ENCODE measurements at places on chromosomes 3 and 15.

DNA sequence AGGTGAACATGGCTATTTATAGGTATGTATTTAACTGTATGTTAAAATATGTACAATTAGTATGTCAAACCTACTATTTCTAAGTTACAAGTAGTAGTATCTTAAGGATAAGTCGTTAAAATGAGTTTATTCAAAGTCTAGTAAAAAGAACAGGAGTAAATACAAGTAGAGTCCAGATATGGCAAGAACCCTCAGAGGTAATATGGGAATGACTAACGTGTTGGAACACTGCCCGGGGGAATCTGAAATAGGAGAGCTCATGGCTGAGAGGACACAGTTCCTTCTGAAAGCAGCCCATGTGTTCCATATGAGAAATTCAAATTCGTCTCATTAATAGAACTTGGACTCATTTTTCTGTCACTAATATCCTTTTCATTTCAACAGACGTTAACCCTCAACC lies 158.8 kb downstream of the CLSTN2 start:
- no peak for DNase-seq

GRCh38 chr3:186109897-186110803 lies 1.3 kb upstream of the ETV5 start:
- DNase-seq, result no peak

DNA sequence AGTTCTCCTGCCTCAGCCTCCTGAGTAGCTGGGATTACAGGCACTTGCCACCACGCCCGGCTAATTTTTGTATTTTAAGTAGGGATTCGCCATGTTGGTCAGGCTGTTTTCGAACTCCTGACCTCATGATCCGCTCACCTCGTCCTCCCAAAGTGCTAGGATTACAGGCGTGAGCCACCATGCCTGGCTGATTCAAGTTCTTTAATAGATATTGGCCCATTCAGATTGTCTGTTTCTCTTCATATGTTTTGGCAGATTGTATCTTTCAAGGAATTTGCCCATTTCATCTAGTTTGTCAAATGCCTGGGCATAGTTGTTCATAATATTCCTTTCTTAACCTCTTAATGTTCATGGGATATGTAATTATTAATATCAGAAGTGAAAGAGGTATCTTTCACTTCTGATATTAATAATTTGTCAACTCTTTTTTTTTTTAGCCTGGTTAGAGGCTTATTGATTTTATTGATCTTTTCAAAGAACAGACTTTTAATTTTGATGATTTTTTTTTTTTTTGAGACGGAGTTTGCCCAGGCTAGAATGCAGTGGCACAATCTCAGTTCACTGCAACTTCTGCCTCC lies 40.2 kb upstream of the ZFAND6 start:
- DNase-seq, result no peak

- no peak for DNase-seq
These were observed 56.7 kb upstream of the RNF7 start for GRCh38 chr3:141681390-141681780.

DNA sequence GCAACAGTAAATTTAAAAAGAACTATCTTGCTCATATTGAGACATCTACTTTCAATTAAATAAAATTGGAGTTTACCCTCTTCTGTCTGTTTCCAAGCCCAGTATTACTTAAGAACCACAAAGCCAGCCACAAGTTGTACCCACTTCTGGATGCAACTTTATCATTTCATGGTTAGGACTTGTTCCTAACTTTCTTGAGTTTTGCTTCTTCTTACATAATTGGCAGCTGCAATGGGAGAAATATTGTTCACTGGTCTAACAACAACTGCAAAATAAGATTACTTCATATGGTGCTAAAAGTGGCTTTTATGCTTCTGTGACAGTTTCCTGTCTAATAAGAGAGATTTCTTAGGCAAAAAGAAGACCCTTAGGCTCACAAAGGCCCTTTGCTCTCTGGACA lies 240.6 kb downstream of the OTOL1 start:
- DNase-seq, result no peak

GRCh38 chr15:69848551-69849231 lies 249.0 kb downstream of the TLE3 start:
- DNase-seq, result no peak

DNA sequence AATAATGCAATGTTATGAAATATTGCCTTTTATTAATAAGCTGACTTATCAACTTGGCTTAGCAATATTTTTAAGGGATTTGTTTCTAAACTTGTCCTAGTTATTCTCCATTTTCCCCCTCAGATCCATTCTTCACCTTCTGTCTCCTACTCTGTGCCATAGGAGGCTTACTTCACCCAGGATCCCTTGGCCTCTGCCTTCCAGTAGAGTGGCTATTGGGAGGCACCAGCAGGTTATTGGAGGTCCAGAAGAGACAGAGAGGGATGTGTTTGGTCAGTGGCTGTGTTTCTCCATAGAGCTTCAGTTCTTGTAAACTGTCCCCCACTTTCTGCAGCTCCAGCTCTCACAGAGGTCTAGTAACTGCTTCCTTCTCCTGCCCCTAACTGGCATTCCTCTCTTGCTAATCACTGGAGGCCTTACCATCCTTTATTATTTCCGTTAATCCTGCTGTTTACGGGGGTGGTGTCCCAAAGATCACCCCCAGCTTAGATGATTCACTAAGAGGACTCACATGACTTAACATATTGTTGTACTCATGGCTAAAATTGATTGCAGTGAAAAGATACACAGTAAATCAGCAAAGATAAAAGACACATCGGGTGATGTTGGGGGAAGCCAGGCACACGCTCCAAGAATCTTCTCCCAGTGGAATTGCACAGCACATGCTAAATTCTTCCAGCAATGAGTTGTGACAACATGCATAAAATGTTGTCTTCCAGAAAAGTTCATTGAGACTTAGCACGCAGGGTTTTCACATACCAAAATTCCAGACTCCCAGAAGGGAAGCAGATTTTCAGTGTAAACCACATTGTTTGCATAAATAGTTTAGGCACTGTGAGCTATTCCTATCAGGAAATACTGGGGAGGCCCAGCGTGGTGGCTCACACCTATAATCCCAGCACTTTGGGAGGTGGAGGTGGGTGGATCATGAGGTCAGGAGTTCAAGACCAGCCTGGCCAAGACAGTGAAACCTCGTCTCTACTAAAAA lies 67.5 kb downstream of the RPL22L1 start:
- no peak for DNase-seq

DNA sequence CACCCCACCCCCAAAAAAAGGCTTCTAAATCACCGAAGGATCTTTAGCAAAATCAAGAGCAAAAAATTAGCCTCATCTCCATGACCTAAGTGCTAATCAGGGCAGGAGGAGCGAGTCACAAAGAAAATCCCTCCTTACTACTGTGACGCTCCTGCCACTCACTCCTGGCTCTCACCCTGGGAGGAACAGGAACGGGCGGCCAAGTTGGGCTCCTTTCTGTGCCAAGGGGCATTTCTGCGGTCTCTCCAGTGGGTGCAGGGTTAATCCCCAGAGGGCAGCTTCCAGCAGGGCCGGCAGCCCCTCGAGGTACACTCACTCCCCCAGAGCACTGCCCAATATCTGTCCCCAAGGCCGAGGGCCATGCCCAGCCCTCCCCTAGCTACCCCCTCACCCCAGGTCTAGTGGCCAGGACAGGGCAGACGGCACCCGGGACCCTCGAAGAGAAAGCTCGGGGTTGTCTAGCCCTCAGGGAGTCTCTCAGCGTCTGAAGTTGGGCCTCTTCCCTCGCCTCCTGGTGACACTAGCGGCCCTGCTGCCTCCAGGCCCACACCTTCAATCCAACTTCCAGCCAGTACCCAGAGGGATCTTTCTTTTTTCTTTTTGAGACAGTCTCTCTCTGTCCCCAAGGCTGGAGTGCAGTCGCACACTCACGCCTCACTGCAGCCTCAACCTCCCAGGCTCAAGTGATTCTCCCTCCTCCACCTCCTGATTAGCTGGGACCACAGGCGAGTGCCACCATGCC lies 706 bp downstream of the CAV3 start:
- DNase-seq, result no peak

GRCh38 chr3:15094187-15094875 lies 4.6 kb downstream of the RBSN start:
- DNase-seq, result no peak

DNA sequence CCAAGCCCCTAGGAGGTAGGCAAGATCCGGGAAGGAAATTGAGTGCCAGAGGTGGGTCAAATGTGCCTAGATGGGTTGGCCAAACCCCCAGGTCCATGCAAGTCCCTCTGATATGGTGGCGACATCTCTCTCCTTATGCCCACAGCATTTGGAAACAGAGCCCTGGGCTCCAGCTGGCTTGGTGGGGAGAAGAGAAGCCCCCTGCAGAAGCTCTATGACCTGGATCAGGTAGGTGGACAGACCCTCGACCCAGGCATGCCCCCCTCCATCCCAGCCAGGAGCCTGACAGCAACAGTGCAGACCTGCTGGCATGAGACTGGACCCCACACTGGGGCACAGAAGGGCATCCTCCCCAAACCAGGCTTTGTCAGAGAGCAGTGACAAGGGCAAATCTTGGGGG lies 12.2 kb downstream of the CHST13 start:
- no peak for DNase-seq

- no peak for DNase-seq
These were observed 1.2 kb downstream of the RASGRF1 start for GRCh38 chr15:79089331-79089889.

- no peak for DNase-seq
These were observed 77.5 kb upstream of the TNFAIP8L3 start for GRCh38 chr15:51172193-51172592.

- no peak for DNase-seq
These were observed 7.5 kb downstream of the ADPRH start for GRCh38 chr3:119586733-119587172.

DNA sequence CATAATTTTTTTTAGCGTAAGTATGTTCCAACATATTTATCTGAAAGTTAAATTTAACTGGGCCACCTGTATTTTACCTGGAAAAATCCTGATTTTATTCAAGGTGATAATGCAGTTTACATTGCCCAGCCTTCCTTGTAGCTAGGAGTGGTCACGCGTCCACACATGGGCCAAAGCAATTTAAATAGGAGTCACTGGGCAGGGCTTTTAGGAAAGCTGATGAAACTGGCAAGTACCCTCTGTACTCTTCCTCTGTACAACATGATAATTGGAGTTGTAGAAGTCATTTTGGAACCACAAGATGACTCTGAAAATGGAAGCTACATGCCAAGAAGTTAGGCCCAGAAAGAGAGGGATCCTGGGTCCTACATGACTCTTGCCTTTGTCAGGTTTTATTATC lies 9.5 kb downstream of the BTD start:
- no peak for DNase-seq

DNA sequence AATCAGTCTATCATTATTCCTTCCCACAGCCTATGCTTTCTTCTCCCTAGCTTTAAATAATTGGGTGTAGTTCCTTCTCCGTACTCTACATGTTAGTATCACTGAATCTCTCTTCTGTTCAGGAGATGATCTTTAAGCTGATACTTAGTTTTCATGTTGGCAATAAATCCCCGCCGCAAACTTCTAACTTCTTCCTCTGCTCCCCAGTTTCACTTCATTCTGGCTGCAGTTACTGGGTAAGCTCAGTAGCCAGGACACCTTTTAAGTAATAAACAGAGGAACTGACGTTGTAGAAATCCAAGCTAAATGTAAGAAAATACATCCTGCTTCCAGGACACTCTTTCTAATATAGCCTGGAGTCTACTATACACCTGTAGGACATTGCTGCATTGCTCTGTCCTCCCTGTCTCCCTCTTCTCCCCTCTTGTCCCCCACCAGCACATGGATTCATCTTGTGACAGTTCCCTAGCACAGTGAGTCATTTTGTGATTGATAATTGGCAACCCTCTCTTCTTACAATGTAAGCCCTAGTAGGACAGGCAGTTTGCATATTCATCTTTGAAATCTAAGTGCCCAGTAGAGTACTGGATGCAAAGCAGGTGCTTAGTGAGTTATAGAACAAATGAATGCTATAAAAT lies 598.2 kb downstream of the UNC13C start:
- no peak for DNase-seq

DNA sequence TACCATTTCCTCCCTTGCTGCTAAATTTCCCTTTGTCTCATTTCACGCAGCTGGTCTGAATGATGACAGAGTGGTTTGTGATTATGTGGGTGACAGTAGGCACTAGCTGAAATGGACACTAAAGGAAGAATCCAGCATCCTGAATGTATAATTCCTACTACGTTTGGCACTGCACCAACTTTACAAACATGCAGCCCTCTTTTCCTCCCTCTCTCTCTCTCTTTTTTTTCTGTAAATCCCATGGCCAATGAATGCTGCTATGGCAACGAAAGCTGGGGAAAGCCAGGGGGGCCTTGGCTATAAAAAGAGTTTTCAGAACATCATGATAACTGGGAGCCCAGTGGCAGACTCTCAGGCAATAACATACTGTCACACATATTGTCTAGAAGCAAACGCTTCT lies 367.2 kb upstream of the AGTR1 start:
- no peak for DNase-seq

- DNase-seq, result no peak
These were observed 342.2 kb downstream of the GBE1 start for GRCh38 chr3:81419228-81419627.

DNA sequence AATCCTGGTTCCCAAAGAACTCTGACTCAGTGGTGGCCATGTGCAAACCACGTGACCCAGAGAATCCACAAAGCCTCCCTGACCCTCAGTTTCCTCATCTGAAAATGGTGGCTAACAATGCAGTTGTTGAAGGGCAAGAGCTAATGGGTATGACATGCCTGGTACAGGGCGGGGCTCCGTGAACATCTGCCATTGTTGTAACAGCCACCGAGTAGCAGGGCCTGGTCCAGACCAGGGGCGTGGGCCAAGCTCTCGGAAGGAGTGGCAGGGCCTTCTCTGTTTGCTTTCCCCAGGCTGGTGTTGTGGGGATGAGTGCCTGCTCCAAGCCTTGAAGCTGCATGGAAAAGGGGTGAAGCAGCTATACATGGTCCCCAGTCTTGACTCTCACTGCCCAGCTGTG lies 13.4 kb downstream of the MAPKAPK3 start:
- no peak for DNase-seq

GRCh38 chr3:8597219-8597853 lies 47.3 kb downstream of the SSUH2 start:
- no peak for DNase-seq

DNA sequence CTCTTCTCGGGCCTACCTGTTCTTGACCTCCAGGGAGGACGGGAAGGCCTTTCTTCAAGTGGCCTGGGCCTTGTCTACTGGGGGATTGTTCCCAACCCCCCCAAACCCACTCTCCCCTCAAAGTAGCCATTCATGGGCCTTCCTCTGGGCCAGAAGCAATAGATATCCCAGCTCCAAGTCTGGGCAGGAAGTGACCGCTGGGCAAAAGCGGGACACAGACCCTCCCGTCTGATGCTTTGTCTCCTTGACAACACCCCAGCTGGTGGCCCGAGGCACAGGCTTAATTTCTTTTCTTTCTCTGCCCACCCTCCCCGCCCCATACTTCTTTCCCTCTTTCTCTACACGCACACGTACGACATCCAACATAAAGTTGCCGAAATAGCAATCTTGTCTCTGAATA lies 41.4 kb upstream of the FEZF2 start:
- no peak for DNase-seq

- no peak for DNase-seq
These were observed 54.0 kb upstream of the FAM3D start for GRCh38 chr3:58720526-58720925.

DNA sequence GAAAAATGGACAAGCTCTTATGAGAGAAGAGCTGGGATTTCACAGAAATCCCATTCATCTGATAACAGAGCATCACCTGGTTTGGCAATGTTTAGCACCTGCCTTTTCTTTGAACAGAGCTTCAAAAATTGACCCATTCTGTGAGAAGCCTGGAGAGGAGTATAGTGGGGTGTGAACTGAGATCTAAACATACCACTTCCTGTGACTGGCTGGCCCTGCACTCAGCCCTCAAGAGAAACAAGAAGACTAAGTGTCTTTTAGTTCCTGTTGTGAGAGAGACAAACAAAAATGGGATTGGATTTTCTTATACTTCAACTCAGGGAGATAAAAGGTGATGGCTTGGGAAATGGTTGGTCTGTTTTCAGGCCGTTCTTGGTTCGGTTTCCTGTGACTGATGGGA lies 1060.2 kb downstream of the ROBO1 start:
- no peak for DNase-seq

Measured in stimulated activated CD4-positive, alpha-beta T cell treated with anti-CD3 and anti-CD28 coated beads, Interleukin-2, amount 100 ng/mL, for 24 hours (primary cell).